Occipital lobe (tissue), 3 donors: ENCODE measurements at places on chromosomes 12 and 14. TPM values are rescaled to one million over a fixed set of nuclear protein-coding genes. Genes with fewer than 3 reads are reported as not detected.

HPD gene
- not detected for total RNA-seq

NTN4 gene
- total RNA-seq = 44.3 TPM

STON2 gene
- total RNA-seq = 38.8 TPM

SLC7A7 gene
- 3.3 TPM for total RNA-seq

CLEC4C gene
- not detected for total RNA-seq

SAMD15 gene
- total RNA-seq = 8.1 TPM

RHOJ gene
- total RNA-seq = 2.3 TPM

DACT1 gene
- total RNA-seq = 435 TPM

KERA gene
- 3.0 TPM for total RNA-seq

RNASE7 gene
- not detected for total RNA-seq

SPTB gene
- total RNA-seq = 18.2 TPM

NUAK1 gene
- 40.6 TPM for total RNA-seq

PTPN6 gene
- total RNA-seq = 3.1 TPM

CLEC6A gene
- not detected for total RNA-seq

PLEKHG7 gene
- total RNA-seq = not detected

ZDHHC22 gene
- total RNA-seq = 12.0 TPM

IFI27 gene
- total RNA-seq = 12.2 TPM

DAO gene
- total RNA-seq = not detected

TESPA1 gene
- total RNA-seq = not detected

ACTR10 gene
- total RNA-seq = 144 TPM

DLST gene
- 35.6 TPM for total RNA-seq

CLEC12A gene
- not detected for total RNA-seq

METTL1 gene
- 0.94 TPM for total RNA-seq
